ENCODE measurements at places on chromosomes 12 and 14. TPM values are rescaled to one million over a fixed set of nuclear protein-coding genes. Genes with fewer than 3 reads are reported as not detected.

Gene GPD1
- total RNA-seq: 0.18 TPM

DNA sequence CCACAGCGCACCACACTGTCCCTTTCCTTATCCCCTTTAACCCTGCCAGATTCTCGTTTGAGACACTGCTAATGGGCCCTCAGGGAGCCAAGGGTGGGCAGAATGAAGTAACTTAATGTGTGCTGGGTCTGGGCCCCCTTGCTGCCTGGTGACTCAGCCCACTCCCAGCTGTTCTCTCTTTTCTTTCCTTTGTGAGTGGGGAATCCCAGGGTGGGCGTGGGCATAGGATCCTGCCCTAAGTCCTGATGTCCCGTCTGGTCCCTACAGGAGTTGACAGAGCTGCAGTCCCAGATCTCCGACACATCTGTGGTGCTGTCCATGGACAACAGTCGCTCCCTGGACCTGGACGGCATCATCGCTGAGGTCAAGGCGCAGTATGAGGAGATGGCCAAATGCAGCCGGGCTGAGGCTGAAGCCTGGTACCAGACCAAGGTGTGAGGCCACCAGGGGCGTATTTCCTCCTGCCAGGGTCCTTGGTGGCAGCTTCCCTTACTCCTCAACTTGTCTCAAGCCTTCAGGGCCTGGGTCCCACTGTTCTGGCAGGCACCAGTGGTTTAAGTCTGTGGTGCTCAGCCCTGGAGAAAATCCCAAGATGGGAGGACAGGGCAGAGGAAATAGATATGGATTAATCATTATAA is 8.3 kb downstream of the KRT7 start:
- DNase-seq: peak; percentile 39

Gene TAS2R30
- total RNA-seq: 7.2 TPM

Gene ADAMTS20
- total RNA-seq: not detected

Gene ATP2B1
- 32.6 TPM for total RNA-seq

GRCh38 chr12:113770389-113770865 is 195.7 kb downstream of the RBM19 start:
- no peak for DNase-seq

DNA sequence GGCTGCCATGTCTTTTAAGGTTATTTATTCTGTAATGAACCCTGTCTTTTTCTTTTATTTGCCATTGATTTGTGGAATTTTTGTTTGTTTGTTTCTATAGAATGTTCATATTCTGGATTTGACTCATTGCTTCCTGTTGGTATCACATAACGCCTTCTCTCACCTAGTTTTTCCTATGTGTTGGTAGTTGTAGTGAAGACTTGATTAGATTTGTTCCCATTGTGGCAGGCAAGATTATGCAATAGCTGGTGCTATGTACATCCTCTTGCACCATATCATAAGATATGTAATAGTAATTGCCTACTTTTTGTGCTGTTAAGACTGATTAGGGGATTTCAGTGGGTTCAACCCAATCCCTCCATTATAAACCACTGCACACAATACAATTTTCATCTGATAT is 3.9 kb upstream of the KRT6B start:
- no peak for DNase-seq

DNA sequence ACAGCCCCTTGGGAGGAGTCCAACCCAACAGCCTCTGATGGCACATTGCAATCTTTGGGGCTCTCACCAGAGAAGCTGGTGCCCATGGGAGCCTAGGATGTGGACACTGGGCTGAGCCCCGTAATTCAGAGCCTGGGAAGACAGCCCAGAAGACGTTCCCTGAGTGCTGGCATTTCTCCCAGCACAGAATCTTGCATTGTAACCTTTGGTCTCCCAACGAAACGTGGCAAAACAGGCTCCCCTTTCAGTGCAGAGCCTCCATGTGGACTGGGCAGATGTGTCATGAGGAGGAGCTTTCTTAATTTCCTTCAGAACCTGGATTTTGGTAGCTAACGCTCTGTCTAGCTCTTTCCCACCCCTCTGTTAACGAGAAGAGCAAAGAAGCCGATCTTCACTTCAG is 26.3 kb downstream of the BATF start:
- DNase-seq: peak; percentile 32

Gene SLC2A3
- total RNA-seq: 54.8 TPM

Gene GNB3
- 0.72 TPM for total RNA-seq

Gene MDP1
- total RNA-seq: 16.7 TPM

DNA sequence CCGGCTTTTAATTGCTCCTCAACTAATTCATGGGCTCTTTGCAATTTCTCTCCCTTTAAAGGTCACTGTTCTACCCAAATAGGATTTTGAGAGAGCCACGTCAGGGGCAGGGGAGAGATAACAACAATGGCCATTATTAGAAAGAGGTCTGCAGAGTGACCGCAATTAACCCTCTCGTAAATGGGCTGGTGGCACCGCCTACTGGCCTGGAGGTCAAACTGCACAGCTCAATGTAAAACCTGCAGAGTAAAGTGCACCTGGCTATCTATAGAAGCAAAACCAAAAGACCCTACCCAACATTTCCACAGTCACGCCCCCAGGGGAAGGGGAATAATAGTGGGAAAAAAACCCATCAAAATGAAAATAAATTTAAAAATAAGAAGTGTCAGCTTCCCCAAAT is 21.6 kb upstream of the CLEC4E start:
- DNase-seq: no peak

DNA sequence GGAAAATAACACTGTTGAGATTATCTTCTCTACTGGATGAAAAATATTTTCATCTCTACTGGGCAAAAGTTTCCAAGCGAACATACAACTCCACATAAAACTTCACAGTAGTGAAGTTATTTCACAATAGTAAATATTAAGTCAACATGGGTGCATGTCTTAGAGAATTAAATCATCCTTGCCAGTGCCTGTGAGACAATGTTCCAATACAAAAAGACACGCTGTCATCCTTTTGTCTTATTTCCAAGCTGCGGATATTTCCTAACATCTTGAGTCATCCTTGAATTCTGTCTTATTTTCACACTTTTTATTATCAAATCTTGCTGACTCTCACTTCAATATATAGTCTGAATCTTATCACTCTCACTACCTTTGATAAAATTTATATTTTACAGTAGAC is 142.9 kb upstream of the KITLG start:
- peak; percentile 36 for DNase-seq

Gene SLC10A1
- total RNA-seq: not detected

GRCh38 chr14:33728010-33728498 is 222.8 kb downstream of the EGLN3 start:
- DNase-seq: no peak

DNA sequence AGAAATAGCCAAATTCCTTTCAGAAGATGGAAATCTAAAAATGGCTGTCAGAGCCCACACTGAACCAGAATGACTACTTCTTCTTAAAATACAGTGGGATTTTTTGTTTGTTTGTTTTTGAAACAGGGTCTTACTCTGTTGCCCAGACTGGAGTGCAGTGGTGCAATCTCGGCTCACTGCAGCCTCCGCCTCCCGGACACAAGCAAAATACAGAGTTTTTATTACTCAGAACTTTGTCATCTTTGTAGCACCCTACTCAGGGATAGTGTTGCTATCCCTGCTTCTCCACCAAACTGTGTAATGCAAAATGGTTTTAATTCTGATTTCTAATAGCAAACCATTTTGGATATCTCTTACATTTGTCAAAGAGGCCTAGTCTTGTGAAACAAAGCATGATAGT is 16.4 kb downstream of the ZNF410 start:
- DNase-seq: peak; percentile 35

DNA sequence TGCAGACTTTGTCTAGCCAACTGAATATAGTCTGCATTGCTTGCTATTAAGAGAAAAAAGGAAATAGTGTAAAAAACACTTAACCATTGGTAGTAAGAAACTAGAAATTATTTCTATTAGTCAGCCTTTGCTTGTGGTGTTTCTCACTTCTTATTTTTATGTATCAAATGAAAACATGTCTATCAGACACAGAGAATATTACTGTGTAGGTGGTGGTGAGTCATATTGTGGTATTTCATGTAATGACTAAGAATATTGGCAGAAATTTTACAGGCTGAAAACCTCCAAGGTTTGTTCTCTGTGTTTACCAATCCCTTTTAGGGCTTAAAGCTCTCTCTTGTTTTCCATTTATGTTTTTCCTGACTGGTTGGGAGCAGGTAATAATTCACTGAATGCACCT is 87.2 kb downstream of the DAAM1 start:
- peak; percentile 93 for DNase-seq

DNA sequence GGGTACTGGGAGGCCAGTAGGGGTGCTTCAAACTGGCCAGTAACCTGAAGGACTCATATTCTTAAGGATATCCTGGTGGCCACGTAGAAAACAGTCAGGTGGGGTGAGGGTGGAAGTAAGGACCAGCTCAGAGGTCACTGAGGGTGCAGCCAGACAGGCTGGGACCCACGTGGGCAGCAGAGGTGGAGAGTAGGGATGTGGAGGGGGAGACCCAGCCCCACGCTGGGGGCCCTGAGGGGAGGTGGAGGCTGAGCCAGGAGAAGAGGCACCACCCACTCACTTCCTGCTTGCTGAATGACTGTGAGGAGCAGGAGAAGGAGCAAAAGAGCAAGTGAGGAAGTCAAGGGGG is 12.6 kb upstream of the SERPINA3 start:
- no peak for DNase-seq

DNA sequence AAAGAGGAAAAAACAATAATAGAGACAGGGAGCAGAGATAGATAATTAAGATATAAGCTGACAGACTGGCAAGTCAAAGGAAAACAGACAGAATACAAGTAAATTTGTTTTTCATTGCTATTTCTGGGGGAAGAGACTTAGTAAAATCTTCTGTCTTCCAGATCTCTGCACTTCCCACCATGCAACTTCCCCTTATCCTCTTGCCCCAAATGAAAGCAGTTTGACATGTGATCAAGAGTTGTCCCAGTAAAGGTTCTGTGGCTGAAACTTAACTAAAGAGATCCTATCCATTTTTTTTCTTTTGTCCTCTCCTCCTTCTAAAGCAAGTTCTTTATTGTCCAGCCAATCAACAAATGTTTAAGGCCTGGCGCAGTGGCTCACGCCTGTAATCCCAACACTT is 1.5 kb upstream of the MLF2 start:
- DNase-seq: no peak

DNA sequence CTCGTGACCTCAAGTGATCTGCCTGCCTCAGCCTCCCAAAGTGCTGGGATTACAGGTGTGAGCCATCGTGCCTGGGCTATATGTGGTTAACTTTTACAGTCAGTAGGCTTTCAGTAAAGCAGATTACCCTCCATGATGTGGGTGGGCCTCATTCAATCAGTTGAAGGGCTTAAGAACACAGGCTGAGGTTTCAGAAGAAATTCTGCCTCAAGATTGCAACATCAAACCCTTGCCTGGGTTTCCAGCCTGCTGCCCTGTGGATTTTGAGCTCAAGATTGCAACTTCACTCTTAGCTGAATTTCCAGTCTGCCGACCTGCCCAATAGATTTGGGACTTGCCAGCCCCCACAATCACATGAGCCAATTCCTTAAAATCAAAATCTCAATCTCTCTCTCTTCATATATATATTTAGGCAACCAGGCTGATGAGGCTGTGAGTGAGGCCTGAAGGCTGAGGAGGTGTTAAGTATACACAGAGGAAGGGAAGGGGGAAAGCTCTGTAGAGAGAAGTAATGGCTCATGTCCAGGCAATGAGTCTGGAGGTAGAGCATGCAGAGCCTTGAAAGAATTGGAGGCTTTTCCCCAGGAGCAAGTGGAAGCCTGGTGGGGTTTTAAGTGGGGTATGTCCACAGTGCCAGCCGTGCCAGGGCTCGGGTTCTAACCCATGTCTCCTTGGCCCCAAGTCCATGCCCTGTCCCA is 33.3 kb upstream of the ACTN1 start:
- DNase-seq: peak; percentile 61

- no peak for DNase-seq
These were observed 88.7 kb upstream of the EGLN3 start for GRCh38 chr14:34039428-34040047.

Gene PRIMA1
- not detected for total RNA-seq

GRCh38 chr12:128968668-128969067 is 115.4 kb downstream of the GLT1D1 start:
- no peak for DNase-seq

DNA sequence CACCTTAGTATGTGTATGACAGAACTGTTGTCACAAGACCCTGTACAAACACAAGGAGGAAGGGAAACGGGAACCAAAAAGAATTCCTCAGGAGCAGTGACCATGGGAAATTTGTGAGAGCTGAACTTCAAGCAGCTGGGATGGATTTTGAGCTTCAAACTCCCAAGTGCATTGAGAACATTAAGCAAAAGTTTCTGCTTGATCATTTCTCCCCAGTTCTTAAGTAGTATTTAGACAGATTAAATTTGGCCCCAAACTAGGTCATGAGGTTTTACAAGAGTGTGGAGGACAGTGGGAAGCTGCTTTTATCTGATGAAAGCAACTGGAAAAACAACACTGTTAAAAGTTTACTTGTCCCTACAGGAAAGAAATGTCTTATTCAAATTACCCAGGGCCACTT is 206.0 kb upstream of the DCN start:
- DNase-seq: no peak

GRCh38 chr12:1760566-1761382 is 59.6 kb upstream of the LRTM2 start:
- peak; percentile 65 for DNase-seq

- DNase-seq: no peak
These were observed 14.3 kb upstream of the MCRS1 start for GRCh38 chr12:49582201-49582600.

Gene SLC15A5
- total RNA-seq: not detected

DNA sequence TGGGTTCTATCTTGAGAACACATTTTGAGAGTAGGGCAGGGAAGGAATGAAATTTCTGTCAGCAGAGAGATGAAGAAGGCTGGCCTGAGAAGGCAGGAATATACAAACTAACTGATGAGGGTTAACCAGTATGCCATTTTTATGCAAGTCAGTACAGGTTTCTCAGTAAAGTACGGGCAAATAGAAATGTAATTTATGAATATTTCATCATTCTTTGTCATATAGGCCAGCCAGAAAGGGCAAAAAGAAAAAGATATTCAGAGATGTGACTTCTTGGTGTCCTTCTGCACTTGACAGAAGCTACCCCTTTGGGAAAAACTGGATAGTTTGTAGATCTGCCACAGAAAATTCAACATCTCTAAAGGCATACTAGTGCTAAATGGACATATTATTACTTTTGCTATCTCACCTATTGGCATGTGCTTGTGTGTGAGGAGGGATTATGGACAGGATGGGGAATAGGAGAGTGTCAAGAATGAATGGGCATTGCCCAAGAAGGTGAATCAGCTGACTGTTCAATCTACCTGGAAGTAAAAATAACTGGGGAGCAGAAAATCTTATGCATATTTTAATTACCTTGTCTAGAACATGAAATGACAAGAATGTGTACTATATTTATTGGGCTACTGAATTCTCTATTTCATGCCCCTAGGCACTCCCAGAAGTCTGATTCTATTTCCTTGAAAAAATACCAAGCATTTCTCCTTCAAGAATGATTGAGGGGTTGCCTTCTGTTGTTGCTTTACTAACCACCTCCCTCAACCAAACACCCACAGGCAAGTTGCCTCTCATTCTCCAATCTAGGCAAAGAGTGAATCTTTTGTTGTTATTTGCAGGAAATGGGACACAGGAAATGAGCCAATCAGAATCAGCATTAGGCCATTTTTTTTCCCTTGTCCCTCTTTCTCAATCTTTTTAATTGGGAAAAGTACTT is 175.1 kb upstream of the SLC38A2 start:
- DNase-seq: no peak

Gene TRIM9
- total RNA-seq: under 0.01 TPM

Gene NINJ2
- total RNA-seq: not detected

GRCh38 chr14:64217834-64218233 is 76.3 kb downstream of the ESR2 start:
- no peak for DNase-seq
